ENCODE measurements at places on chromosomes 13 and 19. TPM values are rescaled to one million over a fixed set of nuclear protein-coding genes. Genes with fewer than 3 reads are reported as not detected.

- no peak for DNase-seq
Observed at GRCh38 chr13:23901365-23901764, 4.1 kb upstream of the C1QTNF9B start.

GRCh38 chr19:29292153-29292552 is 79.2 kb upstream of the UQCRFS1 start:
- no peak for DNase-seq

DNA sequence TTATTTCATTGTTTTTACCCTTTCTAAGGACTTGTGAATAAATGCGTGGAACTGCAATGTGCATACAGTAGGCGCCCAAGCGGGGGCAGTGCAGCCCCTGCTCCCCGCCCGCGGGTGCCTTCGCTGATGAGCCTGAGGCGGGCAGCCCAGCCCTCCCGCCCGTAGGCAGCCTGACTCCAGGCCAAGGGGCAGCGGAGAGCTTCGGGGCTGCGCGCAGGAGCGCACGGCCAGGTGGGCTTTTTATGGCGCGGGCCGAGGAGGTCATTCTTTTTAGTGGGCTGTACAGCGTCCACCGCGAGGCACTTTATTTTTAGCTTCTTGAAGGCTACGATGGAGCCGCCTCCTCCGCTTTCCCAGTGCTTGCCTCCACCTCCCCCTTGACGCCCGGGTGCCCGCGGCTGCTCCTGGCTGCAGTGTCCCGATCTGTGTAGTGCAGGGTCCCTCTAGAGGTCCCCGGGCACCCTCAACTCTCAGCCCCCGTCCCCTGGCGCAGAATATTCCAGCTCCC is 60.5 kb downstream of the CCNE1 start:
- DNase-seq, result no peak

GRCh38 chr19:30431591-30431990 is 59.4 kb downstream of the ZNF536 start:
- no peak for DNase-seq

- DNase-seq, result no peak
Observed at GRCh38 chr13:114227528-114227927, 7.2 kb upstream of the CDC16 start.

DNA sequence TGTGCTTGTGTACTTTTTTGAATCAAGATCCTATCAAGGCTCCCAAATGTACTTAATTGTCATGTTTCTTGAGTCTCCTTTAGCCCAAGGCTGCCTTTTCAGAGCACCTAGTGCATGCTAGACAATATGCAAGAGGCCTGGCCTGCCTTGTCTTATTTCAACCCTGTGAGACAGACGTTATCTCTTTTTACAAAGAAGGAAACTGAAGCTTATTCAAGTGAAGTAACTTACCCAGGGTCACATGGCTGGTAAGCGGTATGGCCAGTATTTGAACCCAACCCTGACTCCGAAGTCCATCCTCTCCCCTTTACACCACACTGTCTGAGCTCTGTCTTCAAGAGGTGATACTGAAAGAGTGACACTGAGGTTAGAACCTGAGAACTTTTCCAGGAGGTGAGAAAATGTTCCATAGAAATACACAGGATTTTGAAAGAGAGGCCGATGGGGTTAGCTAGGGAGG is 505.1 kb downstream of the FOXO1 start:
- DNase-seq, result no peak

DNA sequence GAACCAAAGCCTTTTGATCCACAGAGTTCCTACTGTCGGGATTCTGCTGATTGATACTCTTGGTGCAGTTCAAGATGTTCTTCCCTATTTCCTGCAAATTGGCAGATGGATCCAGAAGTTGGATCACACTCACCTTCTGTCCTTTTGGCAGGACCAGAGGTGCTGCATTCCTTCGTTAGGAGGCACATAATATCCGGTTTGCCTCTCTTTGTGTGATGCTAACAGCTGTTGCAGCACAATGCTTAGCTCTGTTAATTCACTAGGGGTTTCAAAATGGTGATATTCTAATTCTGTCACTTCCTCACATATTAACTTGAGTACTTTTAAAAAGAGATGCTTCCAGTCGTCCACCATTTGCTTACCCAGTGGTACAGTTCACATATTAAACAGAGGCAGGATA is 15.2 kb upstream of the CHST8 start:
- DNase-seq, result no peak

GRCh38 chr19:17981611-17982010 is 14.7 kb downstream of the KCNN1 start:
- no peak for DNase-seq

The MAG gene
- 0.46 TPM for total RNA-seq

The GRIN2D gene
- 12.4 TPM for total RNA-seq

The ZNF552 gene
- 11.6 TPM for total RNA-seq

All from H1 (cell line).